ENCODE measurements at places on chromosomes 6 and 20. TPM values are rescaled to one million over a fixed set of nuclear protein-coding genes. Genes with fewer than 3 reads are reported as not detected.
A peak's percentile ranks its signal among the peaks of the same experiment; 100 is the strongest.

LRRC73 gene
- total RNA-seq, result 0.31 TPM

CLPSL1 gene
- total RNA-seq, result not detected

TDRD6 gene
- not detected for total RNA-seq

BPIFB4 gene
- total RNA-seq, result not detected

TSBP1 gene
- total RNA-seq, result not detected

CEP85L gene
- 16.3 TPM for total RNA-seq

NFATC2 gene
- 3.9 TPM for total RNA-seq

GRCh38 chr6:75752365-75752764 is 3.3 kb downstream of the MYO6 start:
- no peaks in the 10 kb centered on the region for H3K27me3 ChIP-seq
- peaks cover 22% of the 10 kb centered on the region for H3K4me1 ChIP-seq
- DNase-seq, result peak; percentile 31
- H3K4me3 ChIP-seq, result no peak overlapping the region
- peak overlapping the region; percentile 17 for H3K27ac ChIP-seq

DNA sequence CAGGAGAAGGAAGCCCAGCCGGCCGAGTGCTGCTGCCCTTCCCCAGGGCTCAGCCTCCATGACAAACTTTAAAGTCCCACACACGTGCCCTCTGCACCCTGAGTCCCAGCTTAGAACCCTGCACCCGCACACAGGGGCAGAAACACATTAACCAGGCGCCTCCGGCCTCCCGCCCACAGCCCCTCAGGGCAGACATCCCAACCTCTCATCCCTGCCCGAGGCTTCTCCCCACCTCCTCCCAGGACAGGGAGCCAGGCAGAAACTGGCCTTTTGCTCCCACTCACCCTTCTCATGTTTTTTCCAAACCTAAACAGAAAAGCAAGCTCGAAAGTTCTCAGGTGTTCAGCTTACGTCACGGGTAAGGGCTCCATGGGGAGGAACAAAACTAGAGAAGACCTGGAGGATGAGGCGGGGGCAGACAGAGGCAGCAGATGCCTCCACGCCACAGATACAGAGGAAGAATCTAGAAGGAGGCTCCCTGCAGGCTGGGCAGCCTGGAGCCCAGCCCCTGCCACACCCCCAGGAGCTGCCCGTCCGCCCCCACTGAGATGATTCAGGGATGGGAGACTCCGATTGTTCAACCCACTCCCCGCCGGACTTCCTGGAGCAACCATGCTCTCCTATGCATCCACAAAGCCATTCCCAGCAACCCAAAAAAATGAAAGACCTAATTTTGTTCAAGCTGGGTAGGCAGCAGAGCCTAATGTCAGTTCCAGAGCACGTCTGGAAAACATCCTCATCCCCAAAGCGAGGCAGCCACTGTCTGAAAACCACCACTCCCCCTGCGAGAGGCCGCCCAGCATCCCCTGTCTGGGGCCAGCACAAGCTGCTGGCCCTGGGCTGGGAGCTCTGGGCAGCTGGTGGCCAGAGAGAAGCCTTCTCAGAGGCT is 8.8 kb downstream of the KCNQ2 start:
- DNase-seq, result no peak
- H3K27me3 ChIP-seq, result peaks cover 17% of the 10 kb centered on the region
- no peaks in the 10 kb centered on the region for H3K4me1 ChIP-seq
- H3K4me3 ChIP-seq, result no peak overlapping the region
- no peaks in the 10 kb centered on the region for H3K36me3 ChIP-seq
- H3K27ac ChIP-seq, result no peak overlapping the region

- H3K27me3 ChIP-seq, result no peaks in the 10 kb centered on the region
- H3K36me3 ChIP-seq, result no peaks in the 10 kb centered on the region
- no peak for DNase-seq
- H3K27ac ChIP-seq, result no peak overlapping the region
Observed at GRCh38 chr20:1287306-1287705, 21.2 kb downstream of the SNPH start.

DNA sequence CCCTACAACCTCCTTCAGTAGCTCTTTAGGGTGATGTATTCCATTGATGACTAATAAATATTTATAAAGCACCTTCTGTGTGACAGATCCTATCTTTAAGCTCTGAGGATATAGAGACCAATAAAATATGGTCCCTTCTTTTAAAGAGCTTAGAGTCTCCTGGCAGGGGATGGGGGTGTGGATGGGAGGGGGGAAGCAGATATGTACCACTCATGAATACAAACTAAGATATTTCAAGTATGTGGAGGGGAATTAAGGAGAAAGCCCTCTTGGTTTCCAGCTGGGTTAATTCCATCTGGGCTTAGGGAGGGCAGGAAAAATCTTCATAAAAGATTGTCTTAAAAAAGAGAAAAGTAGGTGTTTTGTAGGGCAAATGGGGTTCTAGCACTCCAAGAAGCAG is 21.6 kb upstream of the FBXO9 start:
- H3K4me3 ChIP-seq, result peak overlapping the region; percentile 15
- peaks cover 18% of the 10 kb centered on the region for H3K36me3 ChIP-seq
- DNase-seq, result peak; percentile 79
- peak overlapping the region; percentile 97 for H3K27ac ChIP-seq

DNA sequence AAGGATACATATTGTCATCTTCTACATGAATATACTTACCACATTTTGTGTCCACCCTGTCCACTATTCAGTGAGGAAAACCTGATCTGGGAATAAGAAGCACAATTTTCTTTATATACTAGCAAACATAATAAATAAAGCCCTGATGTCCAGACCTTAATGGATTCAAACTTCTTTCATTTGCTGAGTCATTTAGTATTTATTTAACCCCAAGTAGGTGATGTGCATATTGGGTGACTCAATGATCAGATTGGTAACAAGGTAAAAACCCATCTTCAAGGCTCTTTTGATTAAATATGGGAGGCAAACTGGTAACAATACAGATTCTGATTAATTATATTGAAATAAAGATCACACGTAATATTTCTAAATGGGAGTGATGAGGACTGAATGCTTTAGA is 1159.8 kb upstream of the EYS start:
- H3K36me3 ChIP-seq, result no peaks in the 10 kb centered on the region
- no peak overlapping the region for H3K4me3 ChIP-seq
- H3K4me1 ChIP-seq, result peaks cover 12% of the 10 kb centered on the region
- H3K27me3 ChIP-seq, result no peaks in the 10 kb centered on the region
- DNase-seq, result no peak
- H3K27ac ChIP-seq, result no peak overlapping the region

GRCh38 chr20:3297079-3297378 is 58.0 kb upstream of the SLC4A11 start:
- DNase-seq, result no peak
- no peak overlapping the region for H3K4me3 ChIP-seq

GRCh38 chr6:46104209-46104608 is 25.6 kb upstream of the ENPP4 start:
- no peaks in the 10 kb centered on the region for H3K27me3 ChIP-seq
- no peaks in the 10 kb centered on the region for H3K36me3 ChIP-seq
- no peak overlapping the region for H3K27ac ChIP-seq
- H3K4me1 ChIP-seq, result no peaks in the 10 kb centered on the region
- DNase-seq, result no peak

GRCh38 chr20:50625986-50626677 is 65.2 kb downstream of the RIPOR3 start:
- no peak overlapping the region for H3K27ac ChIP-seq
- no peaks in the 10 kb centered on the region for H3K4me1 ChIP-seq
- DNase-seq, result no peak
- H3K27me3 ChIP-seq, result no peaks in the 10 kb centered on the region

GRCh38 chr20:56487216-56487615 is 18.8 kb downstream of the RTF2 start:
- no peak for DNase-seq
- no peak overlapping the region for H3K27ac ChIP-seq

- peaks cover 15% of the 10 kb centered on the region for H3K4me1 ChIP-seq
- H3K36me3 ChIP-seq, result no peaks in the 10 kb centered on the region
- H3K27ac ChIP-seq, result peak overlapping the region; percentile 92
Observed at GRCh38 chr6:134287859-134288537, 29.9 kb downstream of the SGK1 start.

GRCh38 chr6:142218446-142218845 is 71.4 kb downstream of the VTA1 start:
- no peak overlapping the region for H3K27ac ChIP-seq
- no peaks in the 10 kb centered on the region for H3K4me1 ChIP-seq
- H3K36me3 ChIP-seq, result peaks cover 2% of the 10 kb centered on the region
- H3K4me3 ChIP-seq, result no peak overlapping the region
- H3K27me3 ChIP-seq, result no peaks in the 10 kb centered on the region

DNA sequence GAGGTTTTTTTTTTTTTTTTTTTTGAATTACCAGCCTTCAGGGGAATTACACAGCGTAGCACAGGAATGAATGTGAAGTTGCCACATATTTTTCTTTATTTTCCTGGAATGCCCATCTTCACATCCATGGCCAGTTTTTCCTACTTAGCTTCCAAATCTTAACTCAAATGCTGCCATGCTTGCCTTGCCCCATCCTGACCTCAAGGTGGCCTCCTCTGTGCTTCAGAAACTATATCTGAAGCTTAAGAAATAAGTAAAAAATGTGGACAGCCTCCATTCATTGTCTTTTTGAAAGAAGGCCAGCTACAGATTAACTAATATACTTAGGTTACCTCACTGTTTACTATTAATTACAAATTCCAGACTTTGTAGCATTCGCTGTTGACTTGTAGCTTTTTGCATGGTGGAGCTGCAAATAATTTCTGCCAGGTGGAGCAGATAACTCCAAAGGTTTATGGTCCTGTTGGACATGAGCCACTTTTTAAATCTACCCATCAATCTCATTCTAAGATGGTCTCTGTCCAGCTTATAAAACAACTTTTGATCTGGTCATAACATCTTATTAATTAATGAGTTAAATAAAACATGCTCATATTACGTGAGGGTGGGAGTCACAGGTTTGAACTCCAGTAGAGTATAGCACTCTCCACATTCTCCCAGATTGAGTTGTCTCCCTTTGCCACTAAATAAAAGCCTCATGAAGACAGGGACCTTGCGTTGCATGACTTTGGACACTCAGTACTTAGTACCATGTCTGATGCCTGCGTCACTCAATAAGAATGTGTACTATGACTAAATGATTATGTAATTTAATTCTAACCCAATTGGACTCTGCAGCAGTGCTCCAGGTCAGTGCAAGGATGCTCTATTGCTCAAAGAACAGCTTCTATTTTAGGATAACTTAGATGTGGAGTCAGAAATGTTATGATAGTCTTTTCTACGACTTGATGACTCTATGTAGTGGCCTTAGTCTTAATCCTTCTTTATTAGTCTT is 678.6 kb upstream of the CITED2 start:
- H3K36me3 ChIP-seq, result no peaks in the 10 kb centered on the region
- H3K4me1 ChIP-seq, result peaks cover 36% of the 10 kb centered on the region
- H3K4me3 ChIP-seq, result no peak overlapping the region
- no peaks in the 10 kb centered on the region for H3K27me3 ChIP-seq
- peak overlapping the region; percentile 94 for H3K27ac ChIP-seq

DNA sequence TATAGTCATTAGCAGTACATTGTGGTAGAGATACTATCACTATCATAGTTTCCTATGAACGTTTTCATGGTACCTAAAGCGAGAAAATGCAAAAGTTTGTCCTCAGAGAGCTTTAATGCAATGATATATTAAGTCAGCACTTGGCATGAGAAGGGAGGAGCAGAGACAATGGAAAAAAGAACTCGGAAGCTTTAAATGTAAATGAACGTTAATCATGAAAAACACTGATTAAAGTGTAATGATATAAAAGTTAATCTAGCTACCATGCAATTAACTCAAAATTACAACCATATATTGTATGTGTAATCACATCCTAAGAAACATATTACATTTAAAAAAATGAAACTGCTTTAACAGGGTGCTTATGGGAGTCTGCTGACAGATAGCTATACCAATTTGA is 282.7 kb downstream of the HDGFL1 start:
- DNase-seq, result no peak
- no peaks in the 10 kb centered on the region for H3K36me3 ChIP-seq
- H3K4me1 ChIP-seq, result no peaks in the 10 kb centered on the region
- no peak overlapping the region for H3K27ac ChIP-seq

DNA sequence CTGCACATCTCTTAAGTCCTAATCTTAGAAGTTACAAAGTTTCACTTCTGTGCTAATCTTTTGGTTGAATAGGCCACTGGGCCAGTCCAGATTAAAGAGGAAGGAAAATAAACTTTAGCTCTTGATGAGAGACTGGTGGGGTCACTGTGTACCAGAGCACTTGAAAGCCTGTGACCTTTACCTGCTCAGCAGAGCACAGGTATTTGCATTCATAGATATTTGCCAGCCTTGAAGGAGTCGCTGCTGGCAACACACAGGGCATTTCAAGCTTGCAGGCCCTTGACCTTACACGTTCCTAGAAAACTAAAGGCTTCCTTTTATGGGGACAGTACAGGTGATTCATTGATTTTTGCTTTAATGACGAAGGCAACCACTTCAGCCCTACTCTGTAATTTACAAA is 108.4 kb upstream of the SLC22A23 start:
- no peak overlapping the region for H3K27ac ChIP-seq
- no peak overlapping the region for H3K4me3 ChIP-seq
- no peaks in the 10 kb centered on the region for H3K36me3 ChIP-seq
- DNase-seq, result no peak

Measured in astrocyte (in vitro differentiated cells and primary cell).